ENCODE measurements at places on chromosomes 1 and 21.

- no peak for DNase-seq
Measured at GRCh38 chr1:88685259-88685620, 1.2 kb downstream of the PKN2 start.

DNA sequence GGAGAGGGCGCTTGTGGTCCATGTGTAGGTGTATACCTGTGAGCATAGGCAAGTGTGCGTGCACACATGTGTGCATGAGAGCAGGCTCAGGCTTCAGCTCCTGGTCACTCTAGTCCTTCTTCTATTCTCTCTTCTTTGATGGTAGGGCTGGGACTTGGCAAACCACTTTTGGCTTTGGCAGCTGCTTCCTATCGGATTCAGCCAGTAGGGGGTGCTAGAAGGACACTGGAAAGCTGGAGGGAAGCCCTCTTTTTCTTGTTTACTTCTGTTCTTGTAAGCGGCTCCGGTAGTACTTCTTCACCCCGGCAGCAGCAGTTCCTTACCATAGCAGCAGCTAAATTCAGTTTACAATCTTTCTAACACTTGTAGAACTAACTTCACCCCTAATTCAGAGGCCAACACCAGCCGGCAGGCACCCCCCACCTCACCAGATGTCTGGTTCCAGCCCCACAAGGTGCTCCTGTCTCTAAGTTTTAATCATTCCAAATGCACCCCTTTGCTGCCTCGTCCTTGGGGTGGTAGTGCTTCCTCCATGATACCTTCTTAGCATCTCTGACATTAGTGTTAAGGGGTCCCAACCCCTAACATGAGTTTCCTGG, 25.1 kb downstream of the NENF start:
- peak; percentile 73 for DNase-seq

DNA sequence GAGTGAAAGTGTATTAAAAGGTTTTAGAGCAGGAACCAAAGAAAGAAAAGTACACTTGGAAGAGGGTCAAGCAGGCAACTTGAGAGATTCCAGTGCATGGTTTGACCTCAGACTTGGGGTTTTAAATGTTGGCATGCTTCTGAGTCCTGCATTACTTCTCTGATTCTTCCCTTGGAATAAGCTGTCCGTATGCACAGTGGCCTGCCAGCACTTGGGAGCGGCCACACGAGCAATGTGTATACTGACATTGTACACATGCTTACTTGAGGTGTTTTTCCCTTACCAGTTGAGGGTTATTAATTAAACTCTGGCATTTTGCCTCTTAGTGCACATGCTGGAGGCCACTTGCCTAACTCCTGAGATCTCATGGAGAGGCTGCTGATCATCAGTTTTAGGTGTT, 786.6 kb upstream of the RGS18 start:
- DNase-seq, result no peak

DNA sequence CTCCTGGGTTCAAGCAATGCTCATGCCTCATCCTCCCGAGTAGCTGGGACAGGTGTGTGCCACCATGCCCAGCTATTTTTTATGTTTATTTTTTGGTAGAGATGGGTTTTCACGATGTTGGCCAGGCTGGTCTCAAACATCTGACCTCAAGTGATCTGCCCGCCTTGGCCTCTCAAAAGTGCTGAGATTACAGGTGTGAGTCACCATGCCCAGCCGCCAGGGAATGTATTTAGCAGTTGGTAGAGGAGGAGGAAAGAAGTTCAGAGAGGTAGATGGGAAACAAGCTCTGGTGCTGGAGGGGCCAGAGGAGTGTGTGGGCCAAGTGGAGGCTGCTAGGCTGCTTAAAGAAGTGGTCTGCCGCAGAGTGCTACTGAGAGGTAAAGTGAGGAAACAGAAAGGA, 6.0 kb downstream of the DOP1B start:
- no peak for DNase-seq

DNA sequence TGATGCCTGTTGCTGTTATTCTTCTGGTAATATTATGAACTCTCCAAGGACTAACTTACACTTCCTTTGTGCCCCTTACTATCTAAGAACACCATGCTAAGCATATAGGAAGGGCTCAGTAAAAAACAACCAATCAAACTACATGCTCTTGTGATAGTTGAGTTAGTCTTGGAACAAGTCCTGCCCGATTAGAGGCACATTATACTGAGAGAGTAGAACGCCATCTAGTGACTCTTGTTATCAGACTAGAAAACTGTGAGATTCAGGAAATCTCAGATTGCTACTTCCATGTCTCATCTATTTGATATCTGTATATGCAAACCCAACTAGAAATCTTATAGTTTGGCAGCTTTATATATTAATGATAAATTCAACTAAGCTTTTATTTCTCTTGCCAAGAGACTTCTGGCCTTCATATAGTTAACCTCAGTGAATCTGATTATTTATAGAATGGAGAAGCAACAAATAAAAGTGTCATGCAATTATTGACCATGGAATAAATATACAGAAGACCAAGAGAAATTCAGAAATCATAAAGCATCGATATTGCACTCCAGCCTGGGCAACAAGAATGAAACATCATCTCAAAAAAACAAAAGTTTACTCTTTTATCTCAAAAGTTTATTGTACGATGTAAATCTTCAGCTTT, 7.8 kb upstream of the SRRM1 start:
- peak; percentile 76 for DNase-seq

DNA sequence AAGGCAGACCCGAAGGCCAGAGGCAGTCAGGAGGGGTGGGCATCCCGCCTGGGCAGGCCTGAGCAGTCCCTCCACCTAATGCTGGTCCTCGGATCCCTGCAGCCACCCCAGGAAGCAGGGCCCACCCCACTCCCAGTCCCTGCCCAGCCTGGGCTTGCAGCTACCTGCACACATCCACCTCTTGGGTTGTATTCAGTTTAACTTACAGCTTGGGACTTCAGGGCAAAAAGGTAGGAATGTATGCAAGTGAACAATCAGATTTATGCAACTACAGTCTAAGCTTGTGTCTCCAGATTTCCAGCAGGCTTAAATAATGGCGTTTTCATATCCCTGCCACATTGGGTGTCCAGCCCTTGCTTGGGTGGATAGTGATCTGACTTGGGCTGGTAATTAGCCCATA, 17.4 kb downstream of the LDLRAP1 start:
- no peak for DNase-seq

DNA sequence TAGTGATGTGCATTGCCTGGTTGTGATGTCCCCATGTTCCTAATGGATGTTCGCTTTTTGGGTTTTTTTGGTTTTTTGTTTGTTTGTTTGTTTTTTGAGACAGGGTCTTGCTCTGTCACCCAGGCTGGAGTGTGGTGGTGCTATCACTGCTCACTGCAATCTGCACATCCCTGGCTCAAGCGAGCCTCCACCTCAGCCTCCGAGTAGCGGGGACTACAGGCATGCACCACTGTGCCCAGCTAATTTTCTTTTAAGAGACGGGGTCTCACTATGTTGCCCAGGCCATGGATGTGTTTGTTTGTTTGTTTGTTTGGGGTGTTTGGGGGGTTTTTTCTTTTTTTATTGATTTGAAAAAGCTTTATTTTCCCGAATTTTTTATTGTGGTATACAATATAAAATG, 2.1 kb downstream of the COL6A2 start:
- no peak for DNase-seq

- no peak for DNase-seq
Measured at GRCh38 chr1:100921110-100921706, 25.3 kb downstream of the SLC30A7 start.

GRCh38 chr1:155463865-155464650, 98.5 kb downstream of the ASH1L start:
- no peak for DNase-seq

DNA sequence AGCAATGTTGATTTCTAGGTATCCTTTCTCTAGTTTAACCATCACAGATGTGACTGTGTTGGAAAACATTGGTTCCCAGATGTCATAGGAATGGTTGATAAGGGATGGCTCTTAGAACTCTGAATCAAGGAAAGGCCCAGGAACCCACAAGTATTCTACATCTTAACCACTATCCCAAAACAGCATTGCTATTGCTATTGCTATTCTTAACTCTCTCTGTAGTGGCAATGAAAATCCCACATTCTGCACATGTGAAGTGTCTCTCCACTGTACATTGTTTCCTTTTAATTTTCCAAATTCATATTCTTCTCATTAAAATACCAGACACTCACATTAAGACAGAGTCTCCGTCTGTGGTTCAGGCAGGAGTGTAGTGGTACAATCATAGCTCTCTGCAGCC, 420.4 kb upstream of the RUNX1 start:
- no peak for DNase-seq

GRCh38 chr1:225554216-225554812, 98.6 kb downstream of the ENAH start:
- peak; percentile 44 for DNase-seq

DNA sequence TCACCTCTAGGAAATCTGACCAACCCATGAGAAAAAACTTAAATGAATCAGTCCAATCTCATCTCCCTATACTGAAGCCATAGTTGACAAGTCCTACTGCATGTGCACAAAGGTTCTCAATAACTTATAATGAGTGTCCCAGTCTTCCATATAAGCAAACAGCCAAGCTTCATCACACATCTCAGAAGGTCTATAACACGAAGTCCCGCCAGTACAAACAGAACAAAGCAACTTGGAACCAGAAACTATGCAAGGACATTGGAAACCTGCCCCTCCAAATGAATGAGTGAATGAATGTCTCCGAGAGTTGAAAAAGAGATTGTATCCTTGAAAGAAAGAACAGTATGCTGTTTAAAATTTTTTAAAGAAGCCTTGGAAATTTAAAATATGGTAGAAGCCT, 53.6 kb upstream of the IPO9 start:
- no peak for DNase-seq

- no peak for DNase-seq
Measured at GRCh38 chr1:152599934-152600333, at the start of gene LCE3C. TSS of gene LCE3C (plus strand) at chr1:152600234. CDS start at chr1:152600732, 498 bp downstream.

DNA sequence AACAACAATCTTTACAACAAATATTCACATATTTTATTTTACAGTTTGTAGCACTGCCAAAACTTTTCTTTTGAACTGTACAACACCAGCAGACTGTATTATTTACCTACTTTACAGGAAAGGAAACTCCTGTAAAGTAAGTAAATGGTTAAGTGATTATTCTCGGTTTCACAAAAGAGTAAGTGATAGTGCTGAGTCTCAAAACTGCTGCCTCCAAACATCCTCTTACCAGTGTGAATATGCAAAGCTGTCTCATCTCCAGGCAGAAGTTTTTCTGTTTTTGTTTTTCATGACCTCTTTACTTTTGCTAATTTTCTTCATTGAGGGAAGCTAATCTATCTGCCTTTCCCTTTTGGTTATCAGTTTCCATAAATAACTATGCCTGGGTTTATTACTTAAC, 286.7 kb downstream of the SRGAP2C start:
- no peak for DNase-seq

DNA sequence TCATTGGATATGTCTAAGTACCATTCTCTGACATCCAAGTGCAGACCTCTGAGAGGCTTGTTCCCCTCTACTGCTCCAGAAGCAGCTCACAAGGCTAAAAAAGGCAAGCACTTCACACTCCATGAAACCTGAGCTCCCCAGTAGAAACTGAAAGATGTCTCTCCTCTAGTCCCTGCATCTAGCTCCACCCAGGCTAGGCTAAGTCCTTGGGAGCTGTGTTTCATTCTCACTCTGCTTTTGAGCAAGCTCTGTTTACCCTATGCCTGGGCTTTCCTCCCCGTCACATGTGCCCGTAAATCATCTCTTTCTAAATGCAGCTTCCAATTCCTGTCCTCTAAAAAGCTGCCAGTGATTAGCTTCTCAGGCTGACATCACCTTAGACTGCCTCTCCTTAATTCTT, 39.0 kb downstream of the LRRC71 start:
- no peak for DNase-seq

All from GM13977 (cell line).